ENCODE measurements at places on chromosomes 13 and 19.

DNA sequence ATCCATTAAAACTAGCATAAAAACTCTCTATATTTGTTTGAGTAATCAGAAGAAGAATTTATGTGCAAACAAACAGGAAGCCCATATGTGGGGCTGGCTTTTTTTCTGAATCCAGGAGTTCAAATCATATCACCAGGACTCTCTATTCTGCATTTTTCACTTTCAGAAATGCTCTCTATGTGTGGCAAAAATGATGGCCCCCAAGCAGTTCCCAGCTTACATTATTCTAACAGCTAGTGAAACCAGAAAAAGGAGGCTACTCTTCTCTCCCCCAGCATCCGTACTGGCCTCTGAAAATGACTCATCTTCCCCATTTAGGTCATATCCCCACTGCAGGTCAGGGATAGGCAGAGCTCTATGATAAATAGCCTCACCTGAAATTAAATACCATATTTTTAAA, 20.4 kb downstream of the RBM26 start:
- peak; percentile 77 for DNase-seq

- peak; percentile 28 for DNase-seq
Measured at GRCh38 chr13:33931397-33932311, 113.7 kb downstream of the RFC3 start.

DNA sequence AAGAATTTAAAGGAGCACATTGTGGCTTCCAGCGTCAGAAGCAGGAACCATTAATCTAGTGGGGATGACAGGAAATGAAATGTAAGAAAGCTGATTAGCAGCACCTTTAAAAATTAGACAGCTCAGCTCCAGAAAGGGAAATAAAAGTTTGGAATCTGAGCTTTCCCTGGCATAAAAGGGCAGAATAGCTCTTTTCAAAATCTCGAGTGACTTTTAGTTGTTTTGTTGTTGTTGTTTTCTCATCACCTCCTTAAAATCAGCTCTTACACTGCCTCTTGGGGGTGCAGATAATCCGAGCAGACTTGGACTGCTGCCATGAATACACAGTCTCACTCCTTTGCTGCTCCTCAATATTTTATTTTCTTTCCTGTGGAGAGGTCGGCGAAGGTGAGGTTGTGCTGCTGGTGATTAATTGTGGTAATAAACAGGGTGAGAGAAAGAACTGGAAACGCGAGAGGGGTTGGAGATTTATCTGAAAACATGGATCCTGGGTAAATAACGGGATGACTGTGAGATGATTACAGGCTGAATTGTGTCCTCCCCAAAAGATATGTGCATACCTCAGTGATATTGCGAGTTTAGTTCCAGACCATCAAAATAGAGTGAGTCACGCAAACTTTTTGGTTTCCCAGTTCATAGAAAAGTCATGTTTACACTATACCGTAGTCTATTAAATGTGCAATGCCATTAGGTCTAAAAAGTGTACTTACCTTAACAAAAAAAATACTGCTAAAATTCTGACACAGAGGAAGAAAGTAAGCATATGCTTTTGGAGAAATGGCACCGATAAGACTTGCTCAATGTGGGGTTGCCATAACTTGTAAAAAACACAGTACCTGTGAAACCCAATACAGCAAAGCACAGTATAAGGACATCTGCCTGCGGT, 787.7 kb downstream of the UQCRFS1 start:
- DNase-seq, result no peak

- no peak for DNase-seq
Measured at GRCh38 chr13:110758195-110758805, 44.8 kb downstream of the ING1 start.

DNA sequence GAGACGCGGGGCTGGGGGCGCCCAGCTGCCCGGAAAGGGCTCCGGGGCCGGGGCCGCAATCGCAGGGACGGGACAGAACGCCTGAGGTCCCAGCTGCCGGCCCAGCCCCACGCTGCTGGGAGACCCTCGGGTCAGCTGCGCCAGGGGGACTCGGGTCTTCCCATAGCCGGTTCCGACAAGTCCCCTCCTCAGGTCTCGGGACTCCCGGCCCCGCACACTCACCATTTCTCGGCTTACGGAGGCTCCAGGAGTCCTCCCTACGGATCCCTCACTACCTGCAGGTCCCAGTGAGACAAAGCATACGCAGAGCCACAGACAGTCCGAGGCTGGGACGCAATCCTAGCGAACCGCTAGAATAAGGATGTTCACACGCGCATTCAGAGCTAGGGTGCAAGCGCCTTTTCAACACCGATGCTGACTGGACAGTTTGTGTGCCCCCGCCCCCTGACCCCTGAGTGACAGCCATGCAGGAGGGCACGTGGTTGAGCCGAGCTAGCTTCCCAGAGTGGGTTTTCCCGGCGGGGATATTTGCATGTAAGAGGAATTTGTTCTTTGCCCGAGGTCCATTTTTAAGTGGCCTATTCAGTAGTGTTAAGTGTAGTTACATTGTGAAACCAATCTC, 13.6 kb downstream of the ZNF490 start:
- no peak for DNase-seq

- no peak for DNase-seq
Measured at GRCh38 chr19:291006-291521, at the start of gene PLPP2. Gene PLPP2, minus strand, starts transcription at chr19:291403. Its CDS starts 67 bp downstream, at chr19:291336.

- no peak for DNase-seq
Measured at GRCh38 chr13:78607409-78608251, 4.3 kb upstream of the POU4F1 start.

DNA sequence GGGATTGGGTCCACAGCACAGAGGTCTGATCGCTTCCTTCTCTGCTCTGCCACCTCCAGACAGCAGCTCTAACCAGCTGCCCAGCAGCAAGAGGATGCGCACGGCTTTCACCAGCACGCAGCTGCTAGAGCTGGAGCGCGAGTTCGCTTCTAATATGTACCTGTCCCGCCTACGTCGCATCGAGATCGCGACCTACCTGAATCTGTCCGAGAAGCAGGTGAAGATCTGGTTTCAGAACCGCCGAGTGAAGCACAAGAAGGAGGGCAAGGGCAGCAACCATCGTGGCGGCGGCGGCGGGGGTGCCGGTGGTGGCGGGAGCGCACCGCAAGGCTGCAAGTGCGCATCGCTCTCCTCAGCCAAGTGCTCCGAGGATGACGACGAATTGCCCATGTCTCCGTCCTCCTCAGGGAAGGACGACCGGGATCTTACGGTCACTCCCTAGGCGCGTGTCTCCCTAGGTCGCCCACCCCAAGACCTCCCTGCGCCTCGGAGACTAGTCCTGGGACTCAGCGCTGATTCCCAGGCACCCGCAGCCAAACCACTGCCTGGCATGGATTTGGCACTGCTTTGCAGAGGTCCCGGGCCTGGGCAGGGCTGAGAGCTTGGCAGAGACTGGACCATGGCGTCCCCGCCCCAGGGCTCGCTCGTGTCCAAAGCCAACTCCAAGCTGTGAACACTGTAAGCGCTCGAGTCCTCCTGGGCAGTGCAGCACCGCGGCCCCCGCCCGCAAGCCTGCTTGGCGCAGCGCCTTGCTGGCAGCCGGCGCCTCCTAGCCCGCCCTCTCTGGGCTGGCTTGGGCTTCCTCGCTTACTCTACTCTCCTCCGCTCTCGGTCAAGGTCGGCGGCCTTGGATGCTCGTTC, 1.5 kb downstream of the GSX1 start:
- no peak for DNase-seq

DNA sequence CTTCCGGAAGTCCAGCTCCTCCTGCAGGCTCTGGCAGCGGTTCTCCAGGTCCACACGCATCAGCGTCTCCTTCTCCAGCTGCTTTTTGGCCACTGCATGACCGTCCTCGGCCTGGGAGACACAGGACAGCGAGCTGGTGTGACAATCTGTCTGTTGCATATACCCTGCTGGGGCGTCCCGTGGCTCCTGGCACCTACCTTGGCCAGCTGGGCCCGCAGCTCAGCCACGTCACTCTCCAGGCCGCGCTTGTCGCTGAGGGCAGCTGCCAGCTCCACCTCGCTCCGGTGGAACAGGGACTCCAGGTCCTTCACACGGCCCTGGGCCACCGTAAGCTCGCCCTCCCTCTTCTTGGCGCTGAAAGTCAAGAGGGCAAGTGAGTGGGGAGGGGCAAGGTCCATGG, 10.8 kb upstream of the TIMM13 start:
- no peak for DNase-seq

GRCh38 chr13:93450191-93450621, 223.6 kb downstream of the GPC6 start:
- DNase-seq, result no peak

DNA sequence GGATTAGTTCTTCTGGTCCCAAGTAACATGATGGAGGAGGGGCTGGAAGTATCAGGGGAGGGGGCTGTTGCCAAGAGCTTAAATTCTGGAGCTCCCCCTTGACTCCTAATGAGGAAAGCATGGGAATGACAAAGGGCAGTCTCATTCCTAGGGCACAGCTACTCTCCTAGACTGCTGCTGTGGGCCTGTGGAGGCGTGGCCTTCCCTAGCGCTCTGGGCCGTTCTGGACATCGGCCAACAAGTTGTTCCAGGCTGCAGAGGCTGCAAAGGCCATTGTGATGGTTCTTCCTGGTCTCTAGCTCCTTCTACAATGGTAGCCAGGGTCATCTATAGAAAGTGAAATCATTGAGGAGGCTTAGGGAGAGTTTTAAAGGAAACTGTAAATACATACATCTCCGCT, 916.6 kb downstream of the DIAPH3 start:
- DNase-seq, result no peak

DNA sequence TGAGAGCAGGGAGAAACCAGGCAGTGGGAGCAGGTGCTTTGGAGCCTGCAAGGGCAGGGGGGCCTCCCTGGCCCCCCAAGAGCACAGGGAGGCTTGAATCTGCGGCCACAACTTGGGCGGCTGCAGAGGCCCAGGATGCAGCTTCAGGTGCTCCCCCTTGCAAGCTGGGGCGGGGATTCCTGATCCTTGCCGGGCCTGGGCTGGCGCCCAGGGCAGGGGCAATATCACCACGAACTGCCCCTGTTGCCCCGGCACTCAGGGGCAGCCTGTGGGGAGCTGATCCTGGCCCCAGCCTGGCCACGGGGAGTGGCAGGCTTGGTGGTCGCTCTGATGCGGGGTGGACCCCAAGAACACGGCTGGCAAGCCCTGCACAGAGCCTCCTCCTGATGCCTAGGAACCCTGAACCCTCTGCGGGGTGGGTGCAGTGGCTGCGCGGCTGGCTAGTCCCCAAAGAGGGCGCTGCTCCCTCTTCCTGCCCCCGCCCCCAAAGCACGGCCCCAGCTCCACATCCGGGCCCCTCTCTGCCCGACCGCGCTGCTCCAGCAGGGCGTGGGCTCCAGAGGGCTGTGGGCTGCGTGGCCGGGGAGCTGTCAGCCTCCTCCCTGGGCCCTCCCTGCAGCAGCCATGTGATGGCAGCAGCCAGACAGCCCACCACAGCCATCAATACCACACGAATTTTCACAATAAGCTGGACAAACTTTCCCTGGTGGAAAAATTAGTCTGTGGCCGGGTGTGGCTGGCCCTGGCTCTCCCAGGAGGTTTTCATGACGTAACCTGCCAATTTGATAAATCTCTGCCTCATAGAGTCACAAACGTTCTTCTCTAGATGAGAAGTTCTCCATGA, 21.0 kb downstream of the TNFSF9 start:
- DNase-seq, result peak; percentile 32

GRCh38 chr13:74003374-74003773, 130.8 kb downstream of the KLF12 start:
- DNase-seq, result no peak

DNA sequence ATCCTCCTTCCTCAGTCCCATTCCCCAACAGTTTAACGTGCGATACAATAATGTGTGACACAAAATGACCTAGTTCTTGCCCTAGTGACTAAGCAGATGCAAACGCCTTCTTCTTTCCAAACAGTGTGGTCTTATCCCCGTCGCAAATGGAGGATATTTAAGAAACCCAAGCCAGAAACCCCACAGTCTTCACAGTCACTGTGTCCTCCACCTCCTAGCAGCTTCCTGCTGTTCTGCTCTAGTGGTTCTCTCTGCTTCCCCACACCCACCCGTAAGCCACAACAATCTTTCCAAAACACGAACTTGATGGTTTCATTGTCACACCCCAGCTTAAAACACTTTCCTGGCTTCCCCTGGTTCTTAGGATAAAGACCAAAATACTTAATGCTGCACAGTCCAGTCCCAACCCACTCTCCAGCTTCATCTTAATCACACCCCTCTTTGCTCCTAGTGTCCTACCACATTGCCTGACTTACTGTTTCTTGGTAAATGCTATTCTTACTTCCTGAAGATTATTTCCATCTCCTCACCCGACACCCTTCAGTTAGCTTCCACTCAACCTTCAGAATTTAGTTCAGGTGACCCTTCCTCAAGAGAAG, 32.3 kb downstream of the ITM2B start:
- DNase-seq, result peak; percentile 85

DNA sequence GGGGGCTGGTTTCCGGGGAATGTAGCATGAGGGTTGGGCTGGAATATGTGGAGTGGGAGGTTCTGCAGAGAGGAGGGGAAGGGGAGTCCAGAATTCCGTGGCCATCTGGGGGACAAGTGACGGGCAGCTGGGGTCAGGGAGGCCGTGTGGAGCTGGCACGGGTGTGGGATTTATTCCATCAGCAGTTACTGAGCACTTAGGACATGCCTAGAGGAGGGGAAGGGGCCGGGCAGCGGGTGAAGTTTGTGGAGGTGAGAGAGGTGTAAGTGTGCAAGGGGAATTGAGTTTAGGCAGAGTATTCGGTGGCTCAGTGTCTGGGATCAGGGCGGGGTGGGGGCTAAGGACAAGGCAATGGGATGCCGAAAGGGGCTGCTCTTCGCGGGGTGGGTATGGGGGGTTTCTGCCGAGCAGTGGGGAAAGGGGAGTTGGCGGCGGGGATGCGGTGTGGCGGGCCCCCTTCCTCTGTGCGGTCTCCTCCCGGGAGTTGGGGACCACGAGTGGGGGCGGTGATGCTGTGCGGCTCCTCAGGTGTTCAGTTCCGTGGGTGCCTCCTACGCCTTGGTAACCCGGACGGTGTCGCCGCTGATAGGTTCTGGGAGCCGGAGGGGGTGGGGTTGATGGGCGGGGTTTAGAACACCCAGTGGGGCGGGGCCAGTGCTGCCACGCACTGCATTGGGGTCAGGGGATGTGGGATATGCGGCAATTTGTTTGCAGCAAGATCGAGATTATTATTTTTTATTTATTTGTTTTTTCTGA, 5.4 kb downstream of the CCDC61 start:
- DNase-seq, result no peak

GRCh38 chr13:33865945-33866344, 48.0 kb downstream of the RFC3 start:
- no peak for DNase-seq

GRCh38 chr13:112776971-112777370, 87.1 kb downstream of the ATP11A start:
- DNase-seq, result no peak

GRCh38 chr13:95677564-95678266, 776 bp downstream of the DNAJC3 start:
- peak; percentile 5 for DNase-seq

- no peak for DNase-seq
Measured at GRCh38 chr19:31716826-31717225, 367.6 kb upstream of the TSHZ3 start.

DNA sequence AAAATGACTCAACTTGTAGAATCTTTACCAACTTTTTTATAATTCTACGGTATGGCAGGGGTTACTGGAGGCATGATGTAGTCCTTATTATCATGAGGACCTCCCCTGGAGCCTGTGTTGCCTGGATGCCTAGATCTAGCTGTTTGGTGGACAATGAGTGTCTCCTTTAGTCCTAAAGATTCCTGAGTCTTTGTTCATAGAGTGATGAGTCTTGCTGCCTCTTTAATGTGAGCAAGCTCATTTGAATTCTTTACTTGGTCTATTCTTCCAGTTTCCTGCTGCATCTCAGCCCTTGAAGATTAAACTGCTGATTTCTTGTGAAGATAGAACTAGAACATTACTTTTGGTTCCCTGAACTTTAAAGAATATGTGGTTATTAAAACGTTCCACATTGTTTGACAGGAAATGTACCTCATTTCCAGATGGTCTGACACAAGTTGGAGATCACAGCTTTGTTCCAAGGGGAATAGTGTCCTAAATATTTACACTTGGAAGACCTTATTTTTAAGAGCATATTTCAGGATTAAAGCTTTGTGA, 51.9 kb downstream of the SLAIN1 start:
- DNase-seq, result no peak
